ENCODE measurements at places on chromosomes 5 and 9.

DNA sequence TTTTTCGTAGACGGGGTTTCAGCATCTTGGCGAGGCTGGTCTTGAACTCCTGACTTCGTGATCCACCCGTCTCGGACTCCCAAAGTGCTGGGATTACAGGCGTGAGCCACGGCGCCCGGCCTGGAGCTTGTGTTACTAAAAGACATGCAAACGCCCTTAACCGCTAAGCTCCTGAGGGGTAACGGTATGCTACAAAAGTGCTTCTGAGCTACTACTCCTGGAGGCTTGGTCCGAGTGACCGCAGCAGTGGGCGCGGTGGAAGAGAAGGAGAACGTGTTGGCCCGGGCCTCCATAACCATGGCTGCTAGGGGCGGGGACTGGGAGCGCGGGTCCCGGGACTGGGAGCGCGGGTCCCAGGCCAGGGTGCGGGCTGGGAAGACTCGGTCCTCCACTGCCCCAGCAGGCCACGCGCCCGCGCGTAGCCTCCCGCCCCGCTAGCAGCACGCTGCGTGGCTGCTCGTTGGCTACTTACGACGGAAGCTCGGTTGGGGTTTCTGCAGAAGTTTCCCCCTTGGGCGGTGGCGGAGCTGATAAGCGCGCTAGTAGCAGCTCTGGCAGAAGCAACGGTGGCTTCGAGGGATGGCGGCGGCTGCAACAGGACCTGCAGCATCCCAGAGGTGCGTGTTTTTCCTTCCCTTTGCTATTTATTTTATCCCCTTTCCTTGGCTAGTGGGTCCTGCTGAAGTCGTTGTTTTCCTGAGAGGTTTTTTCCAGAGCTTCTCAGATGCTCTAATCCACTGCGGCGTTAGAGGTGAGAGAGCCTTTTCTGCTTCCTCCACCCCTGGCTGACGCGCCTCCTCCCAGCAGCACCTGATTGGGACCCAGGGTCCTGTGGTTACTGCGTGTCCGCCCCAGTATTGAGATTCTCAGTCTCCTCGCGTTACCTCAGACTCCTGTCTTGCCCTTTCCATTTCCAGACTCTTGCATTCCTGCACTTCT lies 69.2 kb upstream of the CCDC180 start:
- peak; percentile 35 for DNase-seq

GRCh38 chr9:122213589-122214413 lies 15.0 kb downstream of the LHX6 start:
- no peak for DNase-seq

- DNase-seq: no peak
Observed at GRCh38 chr5:81994679-81995078, 22.9 kb downstream of the ATG10 start.

DNA sequence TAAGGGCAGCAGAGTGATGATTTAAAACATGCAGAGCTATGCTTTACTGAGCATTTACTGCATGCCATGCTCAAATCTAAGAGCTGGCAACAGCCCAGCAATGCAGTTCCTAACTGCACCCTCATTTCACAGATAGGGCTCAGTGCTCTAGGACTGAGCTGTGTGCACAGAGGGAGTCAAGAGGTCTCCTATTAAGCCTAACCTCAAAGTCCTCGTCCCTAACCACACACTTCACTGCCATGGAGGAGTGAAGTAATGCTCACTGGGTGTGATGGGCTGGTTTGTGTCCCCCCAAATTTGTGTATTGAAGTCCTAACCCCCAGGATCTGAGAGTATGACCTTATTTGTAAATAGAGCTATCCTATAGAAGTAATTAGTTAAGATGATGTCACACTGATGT lies 25.9 kb downstream of the BARX1 start:
- no peak for DNase-seq

DNA sequence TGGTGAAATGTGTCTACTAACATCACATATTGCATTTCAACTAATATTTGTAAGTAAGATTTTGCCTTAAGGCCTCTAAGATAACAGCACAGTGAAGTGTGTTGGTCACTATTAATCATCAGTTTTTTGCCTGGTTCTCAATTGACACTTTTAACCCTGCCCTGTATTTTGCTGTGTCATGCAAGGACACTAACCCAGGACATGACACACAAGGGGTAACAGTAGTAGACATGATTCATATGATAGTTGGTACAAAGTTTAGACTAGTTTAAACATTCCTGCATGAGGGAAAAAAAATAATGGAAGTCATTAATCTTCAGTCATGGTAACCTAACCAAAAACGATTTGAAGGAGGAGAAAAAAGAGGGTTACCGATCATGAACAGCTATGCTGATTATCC lies 207.0 kb downstream of the DEPDC1B start:
- no peak for DNase-seq

DNA sequence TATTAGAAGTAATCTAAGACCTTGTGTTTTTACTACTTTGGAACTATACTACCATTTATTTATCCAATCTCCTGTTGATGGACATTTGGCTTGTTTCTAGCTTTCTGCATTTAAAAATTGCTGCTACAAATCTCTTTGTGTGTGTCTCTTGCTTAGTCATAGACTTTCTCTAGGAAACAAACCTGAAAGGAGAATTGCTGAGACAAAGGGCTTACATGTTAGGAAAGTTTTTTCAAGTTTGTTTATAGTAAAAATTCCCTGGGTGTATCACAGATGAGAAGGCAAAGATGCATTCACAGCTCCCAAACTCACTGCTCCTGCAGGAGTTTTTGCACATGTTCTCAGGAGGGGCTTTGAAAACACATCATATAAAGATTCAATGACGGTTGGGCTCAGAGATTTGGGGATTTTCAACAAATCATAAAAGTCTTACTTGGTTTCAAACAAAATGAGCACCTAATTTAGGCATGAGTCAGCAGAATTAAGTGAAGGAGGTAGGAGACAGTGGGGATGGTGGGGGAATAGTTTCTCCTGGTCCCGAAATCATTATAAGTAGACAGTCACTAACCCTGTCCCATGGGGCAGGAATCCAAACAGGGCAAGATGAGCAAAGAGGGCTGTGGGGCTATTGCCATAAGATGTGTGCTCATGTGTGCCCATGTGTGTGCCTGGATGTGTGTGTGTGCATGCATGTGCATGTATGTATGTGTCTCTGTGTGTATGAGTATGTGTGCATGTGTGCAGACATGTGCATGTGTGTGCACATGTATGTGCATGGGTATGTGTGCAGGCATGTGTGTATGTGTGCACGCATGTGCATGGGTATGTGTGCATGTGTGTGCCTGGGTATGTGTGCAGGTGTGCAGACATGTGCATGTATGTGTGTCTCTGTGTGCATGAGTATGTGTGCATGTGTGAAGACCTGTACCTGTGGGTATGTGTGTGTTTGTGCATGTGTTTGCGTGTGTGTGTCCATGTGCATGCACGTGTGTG lies 43.4 kb upstream of the S1PR3 start:
- DNase-seq: no peak
